Activated naive CD8-positive, alpha-beta T cell treated with anti-CD3 and anti-CD28 coated beads for 36 hours (primary cell): ENCODE measurements at places on chromosomes 3 and 15.

DNA sequence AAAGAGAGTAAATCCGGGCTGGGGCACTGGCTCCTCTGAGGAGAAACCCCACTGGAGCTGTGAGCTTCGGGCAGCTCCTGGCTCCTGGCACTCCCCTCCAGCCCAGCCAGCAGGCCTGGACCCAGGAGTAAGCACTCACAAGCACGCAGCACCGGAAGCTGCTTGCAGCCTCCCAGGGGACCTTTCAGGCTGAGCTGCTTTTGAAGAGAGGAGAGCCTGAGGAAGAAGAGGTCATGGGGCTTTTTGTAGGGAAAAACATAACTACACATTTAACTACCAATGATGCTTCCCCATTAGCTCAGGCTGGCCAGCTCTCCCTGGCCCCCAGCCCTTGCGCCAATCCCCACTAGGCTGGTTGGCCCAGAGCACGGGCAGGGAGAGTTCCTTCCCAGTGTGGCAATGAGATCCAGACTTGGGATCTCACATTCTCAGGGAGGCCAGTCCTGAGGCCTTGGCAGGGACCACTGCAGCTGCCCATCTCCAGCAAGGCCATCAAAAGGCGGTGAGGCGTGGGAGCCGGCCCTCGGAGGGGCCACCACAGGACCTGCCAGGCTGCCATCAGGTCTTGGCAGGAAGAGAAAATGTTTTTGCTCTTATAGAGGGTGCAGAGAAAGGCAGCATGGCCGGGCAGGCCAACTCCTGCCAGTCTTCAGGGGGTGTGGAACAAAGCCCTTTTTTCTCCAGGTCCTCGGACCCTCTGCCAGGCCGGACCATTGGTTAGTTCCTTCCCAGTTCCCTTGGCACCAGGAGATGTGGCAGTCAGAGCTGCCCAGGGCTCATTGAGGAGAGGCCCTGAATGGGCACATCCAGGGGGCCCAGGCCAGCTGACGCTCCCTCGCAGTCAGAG is 41.5 kb upstream of the MFGE8 start:
- DNase-seq = no peak

DNA sequence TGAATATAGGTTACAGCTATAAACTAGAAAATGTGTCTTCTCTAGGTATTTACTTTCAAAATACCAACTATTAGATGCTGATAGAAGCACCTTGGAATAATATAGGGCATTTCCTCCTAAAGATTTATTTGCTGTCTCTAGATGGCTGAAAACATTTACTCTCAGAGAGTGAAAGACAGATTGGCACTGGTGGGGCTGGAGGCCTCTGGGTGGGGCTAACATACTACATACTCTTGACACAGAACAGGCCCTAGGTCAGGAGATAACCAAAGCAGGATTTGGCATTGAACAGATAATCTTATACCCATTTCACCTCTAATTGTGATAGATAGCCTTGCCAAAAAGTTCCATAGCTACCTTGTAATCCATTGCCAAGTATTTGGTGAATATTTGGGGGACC is 253.3 kb upstream of the TBC1D5 start:
- no peak for DNase-seq

DNA sequence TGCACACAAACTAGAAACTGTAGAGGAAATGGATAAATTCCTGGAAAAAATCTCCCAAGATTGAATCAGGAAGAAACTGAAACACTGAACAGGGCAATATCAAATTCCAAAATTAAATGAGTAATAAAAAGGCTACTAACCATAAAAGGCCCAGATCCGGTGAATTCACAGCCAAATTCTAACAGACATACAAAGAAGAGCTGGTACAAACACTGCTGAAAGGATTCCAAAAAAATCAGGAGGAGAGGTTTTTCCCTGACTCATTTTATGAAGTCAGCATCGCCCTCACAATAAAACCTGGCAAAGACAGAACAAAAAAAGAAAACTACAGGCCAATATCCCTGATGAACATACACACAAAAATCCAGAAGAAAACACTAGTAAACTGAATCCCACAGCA is 462.4 kb upstream of the THBS1 start:
- no peak for DNase-seq

- DNase-seq = no peak
Measured at GRCh38 chr3:72373139-72373538, 475.1 kb downstream of the SHQ1 start.

- DNase-seq = no peak
Measured at GRCh38 chr15:79933231-79933630, 36.4 kb upstream of the MTHFS start.

GRCh38 chr3:56494679-56495322 is 26.5 kb upstream of the ERC2 start:
- DNase-seq = peak; percentile 58

DNA sequence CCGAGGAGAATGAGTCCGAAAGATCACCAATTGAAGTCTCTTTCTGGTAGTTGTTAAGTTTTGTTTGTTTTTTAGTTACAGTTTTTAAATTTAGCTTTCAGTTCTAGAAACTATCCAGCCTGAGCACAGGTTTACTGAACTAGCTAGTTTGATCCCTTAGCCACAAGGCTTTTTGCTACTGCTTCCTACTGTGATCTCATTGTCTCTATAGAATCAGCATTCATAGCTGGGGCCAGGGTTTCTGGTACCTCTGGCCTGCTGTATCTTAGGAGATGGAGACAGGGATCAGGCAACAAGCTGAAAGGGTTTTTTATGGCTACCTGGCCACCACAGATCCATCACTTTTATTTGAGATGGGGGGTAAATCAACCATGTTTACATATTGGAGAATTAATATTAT is 37.0 kb downstream of the GOLM2 start:
- no peak for DNase-seq

DNA sequence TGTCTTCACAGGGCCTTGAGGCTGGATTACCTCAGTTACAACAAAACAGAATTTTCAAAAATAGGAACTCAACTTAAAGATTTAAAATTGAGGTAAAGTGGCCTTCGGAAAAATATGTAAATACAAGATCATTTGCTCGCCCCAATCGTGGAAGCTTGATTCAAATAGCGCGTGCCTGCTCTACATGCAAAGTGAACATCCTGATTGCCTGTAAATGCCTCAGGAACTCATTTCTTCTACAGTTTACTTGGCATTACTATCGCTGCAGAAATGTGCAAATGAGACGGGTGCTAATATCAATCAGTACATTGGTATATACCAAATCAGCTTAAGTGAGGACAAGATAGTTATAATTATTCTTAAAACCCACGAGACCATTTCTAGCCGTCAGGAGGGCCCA is 159.2 kb downstream of the XXYLT1 start:
- no peak for DNase-seq

- no peak for DNase-seq
Measured at GRCh38 chr15:100426937-100427336, 85.2 kb upstream of the ADAMTS17 start.

- no peak for DNase-seq
Measured at GRCh38 chr15:77851086-77851485, 218.4 kb upstream of the LINGO1 start.

- DNase-seq = no peak
Measured at GRCh38 chr15:69016021-69016595, 1.6 kb downstream of the NOX5 start.

GRCh38 chr15:96619174-96619573 is 288.7 kb downstream of the NR2F2 start:
- DNase-seq = no peak

GRCh38 chr3:128468285-128468790 is 1.6 kb upstream of the DNAJB8 start:
- DNase-seq = no peak

DNA sequence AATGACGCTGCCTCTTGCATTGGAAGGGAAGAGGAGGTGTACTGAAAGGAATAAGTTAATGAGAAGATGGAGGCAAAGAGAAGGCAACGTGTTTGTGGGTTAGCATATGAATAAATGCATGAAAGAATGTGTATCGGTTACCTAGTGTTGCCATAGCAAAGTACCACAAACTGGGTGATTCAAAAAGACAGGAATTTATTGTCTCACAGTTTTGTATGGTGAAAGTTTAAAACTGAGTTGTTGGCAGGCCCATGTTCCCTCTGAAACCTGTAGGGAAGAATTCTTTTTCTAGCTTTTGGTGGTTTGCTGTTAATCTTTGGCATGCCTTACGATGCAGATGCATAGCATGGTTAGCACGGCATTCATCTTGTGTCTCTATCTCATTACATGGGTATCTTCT is 729.9 kb downstream of the MECOM start:
- no peak for DNase-seq

DNA sequence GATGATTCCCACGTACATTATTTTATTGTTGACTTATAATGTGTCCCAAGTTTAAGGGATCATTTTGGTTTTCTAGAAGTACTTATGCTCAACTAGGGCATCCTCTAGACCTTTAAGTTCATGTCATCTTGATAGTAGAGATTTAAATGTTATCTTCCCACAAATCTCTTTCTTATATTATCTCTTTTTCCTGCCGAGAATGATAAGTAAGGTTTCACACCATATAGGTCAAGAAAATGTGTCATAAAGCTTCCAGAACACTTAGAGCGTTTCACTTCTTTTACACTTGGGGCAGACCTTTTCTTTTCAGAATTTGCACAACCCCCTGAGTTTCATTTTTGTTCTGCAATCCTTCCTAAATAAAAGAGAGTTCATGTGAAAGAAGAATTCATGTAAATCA is 142.0 kb upstream of the CBLB start:
- no peak for DNase-seq

DNA sequence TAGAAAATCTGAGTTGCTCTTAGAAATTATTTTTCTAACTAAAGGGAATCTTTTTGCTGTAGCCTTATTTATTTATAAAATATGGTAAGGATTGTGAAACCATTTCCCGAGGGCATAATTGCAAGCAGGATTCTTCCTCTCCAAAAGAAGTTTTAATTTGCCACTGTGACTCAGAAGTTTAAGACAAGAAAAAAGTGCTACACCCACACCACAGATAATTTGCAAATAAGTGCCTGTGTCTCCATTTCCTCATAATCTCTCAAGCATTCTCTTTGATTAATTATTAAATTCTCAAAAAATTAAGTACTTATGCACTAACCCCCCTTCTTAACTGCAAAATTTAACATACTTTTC is 43.6 kb downstream of the RASA2 start:
- no peak for DNase-seq

DNA sequence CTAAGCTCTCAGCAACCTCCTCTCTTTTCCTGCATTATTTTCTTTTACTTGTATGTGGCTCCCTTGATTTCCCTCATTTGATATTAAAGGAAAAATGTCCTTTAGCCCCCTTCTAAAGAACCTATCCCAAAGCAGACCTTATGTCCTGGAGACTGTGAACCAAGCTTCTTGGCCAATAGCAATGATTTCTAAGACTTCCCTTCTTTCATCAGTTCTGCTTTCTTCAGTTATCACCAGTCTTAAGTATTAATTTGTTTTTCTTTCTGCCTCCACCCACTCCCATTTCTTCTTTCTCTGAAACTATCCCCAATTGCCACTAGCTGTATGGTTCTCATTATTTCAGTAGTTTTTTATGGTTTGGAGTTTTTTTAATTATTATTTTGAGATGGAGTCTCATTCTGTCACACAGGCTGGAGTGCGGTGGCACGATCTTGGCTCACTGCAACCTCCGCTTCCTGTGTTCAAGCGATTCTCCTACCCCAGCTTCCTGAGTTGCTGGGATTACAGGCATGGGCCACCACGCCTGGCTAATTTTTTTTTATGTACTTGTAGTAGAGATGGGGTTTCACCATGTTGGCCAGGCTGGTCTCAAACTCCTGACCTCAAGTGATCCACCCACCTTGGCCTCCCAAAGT is 12.1 kb downstream of the TMOD3 start:
- no peak for DNase-seq

- DNase-seq = no peak
Measured at GRCh38 chr15:82858932-82859331, 49.5 kb downstream of the WHAMM start.

- peak; percentile 55 for DNase-seq
Measured at GRCh38 chr3:141796889-141797781, 33.9 kb downstream of the GRK7 start.

GRCh38 chr3:149180057-149180573 is 41.5 kb downstream of the CP start:
- DNase-seq = no peak

DNA sequence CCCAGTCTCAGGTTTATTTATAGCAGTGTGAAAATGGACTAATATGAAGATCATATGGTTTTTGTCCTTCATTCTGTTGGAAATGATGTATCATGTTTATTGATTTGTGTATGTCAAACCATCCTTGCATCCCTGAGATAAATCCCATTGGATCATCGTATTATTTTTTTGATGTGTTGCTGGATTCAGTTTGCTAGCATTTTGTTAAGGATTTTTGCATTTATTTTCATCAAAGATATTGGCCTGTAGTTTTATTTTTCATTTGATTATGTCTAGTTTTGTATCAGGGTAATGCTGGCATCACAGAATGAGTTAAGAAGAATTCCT is 34.3 kb downstream of the FAIM start:
- no peak for DNase-seq

DNA sequence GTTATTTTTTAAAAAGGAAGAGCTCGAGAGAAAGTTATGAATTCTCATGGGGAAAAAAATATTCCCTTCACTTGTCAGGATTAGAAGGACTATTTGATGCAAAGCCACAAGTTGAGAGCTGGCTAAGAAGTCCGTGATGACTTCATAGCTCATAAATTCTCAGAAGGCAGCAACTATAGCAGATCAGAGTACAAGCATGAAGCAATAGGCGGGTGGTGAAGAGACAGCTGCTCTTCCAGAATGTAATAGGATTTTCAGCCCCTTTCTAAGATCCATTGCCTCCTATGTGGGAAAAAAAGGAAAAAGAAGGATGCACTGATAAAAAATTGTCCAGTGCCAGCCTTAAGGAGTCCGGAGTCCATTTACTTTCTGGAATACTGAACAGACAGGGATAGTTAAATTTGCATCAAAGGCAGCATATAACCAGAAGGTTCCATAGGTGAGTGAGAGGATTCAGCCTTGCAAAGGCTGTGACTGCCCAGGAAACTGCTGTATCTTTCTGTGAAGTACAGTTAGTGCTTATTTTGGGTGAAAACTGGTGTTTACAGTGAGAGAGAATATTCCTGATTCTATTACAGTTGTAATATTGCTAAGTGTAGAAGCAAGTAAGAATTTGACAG is 929.5 kb upstream of the ALCAM start:
- no peak for DNase-seq

GRCh38 chr3:94525043-94525442 is 462.2 kb downstream of the NSUN3 start:
- DNase-seq = no peak

- DNase-seq = no peak
Measured at GRCh38 chr15:87736401-87736800, 520.1 kb downstream of the NTRK3 start.

- no peak for DNase-seq
Measured at GRCh38 chr15:80613762-80614365, 81.2 kb upstream of the ABHD17C start.

GRCh38 chr3:8724108-8724752 is 9.4 kb upstream of the CAV3 start:
- no peak for DNase-seq
